Karpas-422 (cell line): ENCODE measurements at places on chromosomes 2 and 18. TPM values are rescaled to one million over a fixed set of nuclear protein-coding genes. Genes with fewer than 3 reads are reported as not detected.

Gene KLHL41
- 0.07 TPM in 1 of 2 replicates, not detected in the other for total RNA-seq

- no peaks in the 10 kb centered on the region for H3K4me1 ChIP-seq
- no peaks in the 10 kb centered on the region; the same call in 1 of the 2 replicates for H3K27me3 ChIP-seq
- H3K36me3 ChIP-seq: no peaks in the 10 kb centered on the region
Observed at GRCh38 chr2:153072813-153073212, 354.4 kb downstream of the ARL6IP6 start.

Gene AQP12B
- total RNA-seq: not detected in 2 replicates

Gene HOXD10
- not detected in 2 replicates for total RNA-seq

DNA sequence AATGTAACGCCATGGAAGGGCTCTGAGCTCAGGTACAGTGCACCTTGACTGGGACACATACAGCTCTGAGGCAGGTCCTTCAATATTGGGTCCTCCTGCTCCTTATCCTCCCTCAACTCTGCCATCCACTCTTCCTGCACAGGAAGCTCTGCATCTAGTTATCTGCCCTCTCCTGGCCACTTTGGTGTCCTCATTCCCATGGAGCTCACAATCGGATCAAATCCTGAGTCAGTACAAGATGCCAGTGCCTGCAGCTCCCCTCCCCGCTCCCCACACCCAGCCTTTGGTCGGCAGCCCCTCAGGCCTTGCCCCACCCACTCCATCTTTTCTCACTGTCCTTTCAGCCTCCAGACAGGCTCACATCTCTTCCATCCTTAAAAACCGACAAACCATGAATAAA is 58.0 kb downstream of the LRRFIP1 start:
- no peak for DNase-seq
- H3K36me3 ChIP-seq: no peaks in the 10 kb centered on the region
- H3K27me3 ChIP-seq: no peaks in the 10 kb centered on the region

DNA sequence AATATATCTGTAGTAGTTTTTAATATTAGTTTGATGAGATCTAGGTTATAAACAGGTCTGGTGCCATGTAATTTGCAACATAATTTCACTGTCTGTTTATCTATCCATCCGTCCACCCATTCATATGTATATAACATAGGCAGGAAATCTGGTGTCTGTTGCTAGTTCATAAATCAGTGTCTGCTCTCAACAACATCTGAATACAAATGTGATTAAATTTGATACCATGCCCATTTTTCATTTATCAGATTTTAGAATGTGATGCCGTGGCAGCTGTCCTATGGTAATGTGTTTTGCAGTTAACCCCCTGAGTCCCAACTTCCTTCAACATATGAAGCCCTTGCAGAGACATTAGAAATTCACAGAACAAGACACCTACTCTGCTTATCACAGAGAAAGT is 228.4 kb downstream of the CMPK2 start:
- no peaks in the 10 kb centered on the region for H3K4me1 ChIP-seq
- H3K4me3 ChIP-seq: no peak overlapping the region
- H3K36me3 ChIP-seq: no peaks in the 10 kb centered on the region
- H3K27me3 ChIP-seq: no peaks in the 10 kb centered on the region
- DNase-seq: no peak

DNA sequence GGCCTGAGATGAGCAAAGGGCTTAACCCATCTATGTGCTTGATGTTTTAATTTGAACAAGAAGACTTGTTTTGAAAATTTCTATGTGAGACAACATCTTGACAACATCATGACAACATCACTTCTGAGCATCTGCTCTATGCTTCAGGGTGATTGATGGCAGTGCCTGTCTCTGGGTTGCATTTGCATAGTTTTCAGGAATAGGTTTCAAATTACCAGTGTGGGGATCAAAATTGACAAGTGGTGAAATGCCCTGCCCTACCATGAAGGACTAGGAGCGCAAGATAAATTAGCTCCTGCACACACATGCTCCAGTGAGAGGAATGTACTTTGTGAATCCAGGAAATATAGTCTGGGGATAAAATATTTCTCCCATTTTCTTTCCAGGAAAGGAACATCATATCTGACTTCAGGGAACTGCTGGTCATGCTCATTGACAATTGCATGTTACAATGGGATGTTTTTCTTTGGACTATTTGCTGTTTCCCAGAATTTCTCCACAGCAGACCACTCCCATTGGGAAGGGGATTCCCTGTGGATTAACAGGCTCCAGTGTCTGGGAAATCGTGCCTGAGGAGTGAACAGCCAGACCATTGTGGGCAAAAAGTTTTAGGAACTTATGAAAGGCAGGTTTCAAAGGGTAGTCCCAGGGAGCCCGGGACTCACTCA is 45.3 kb upstream of the IL1R2 start:
- peak; percentile 41 for DNase-seq
- H3K4me3 ChIP-seq: no peak overlapping the region
- H3K4me1 ChIP-seq: no peaks in the 10 kb centered on the region; the same call in 1 of the 2 replicates
- H3K36me3 ChIP-seq: no peaks in the 10 kb centered on the region

Gene MYO7B
- 0.94 and 3.0 TPM in 2 replicates for total RNA-seq

DNA sequence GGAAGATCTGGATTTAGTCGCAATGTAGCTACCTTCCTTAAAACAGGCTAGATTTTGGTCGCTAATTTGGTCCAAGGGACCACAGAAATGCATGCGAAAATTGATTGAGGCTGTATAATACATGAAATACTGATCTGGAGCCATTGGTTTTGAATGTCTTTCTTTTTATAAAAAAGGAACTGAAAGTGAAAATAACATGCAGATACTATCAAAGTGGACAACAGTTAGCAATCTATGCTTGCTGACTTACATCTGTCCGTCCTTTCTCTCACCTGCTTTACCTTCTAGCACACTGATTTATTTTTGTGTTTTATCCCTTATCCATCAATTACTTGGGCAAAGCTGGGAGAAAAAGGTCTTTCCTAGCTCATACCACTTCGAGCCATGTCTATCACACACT is 1459.8 kb upstream of the ACVR2A start:
- no peaks in the 10 kb centered on the region for H3K27me3 ChIP-seq
- H3K4me1 ChIP-seq: no peaks in the 10 kb centered on the region

DNA sequence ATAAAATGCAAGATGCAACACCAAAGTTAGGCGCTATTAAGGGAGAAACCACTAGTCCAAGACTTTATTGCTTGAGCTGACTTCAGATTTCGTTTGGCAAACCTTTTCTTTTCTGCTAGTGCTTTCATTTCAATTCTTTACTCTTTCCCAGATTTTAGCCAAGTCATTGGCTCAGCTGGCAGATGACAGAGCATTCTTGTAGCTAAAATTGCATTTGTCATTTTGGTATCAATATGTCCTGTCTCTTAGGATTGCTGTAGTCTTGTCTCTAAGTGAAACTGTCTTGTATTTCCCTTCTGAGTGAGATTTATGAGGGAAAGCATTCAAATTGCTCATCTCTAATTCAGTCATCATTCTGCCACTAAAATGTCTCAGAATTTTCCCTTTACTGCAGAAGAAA is 335.1 kb downstream of the METTL4 start:
- no peak for DNase-seq
- H3K27ac ChIP-seq: no peak overlapping the region
- H3K4me1 ChIP-seq: no peaks in the 10 kb centered on the region
- no peaks in the 10 kb centered on the region for H3K36me3 ChIP-seq

DNA sequence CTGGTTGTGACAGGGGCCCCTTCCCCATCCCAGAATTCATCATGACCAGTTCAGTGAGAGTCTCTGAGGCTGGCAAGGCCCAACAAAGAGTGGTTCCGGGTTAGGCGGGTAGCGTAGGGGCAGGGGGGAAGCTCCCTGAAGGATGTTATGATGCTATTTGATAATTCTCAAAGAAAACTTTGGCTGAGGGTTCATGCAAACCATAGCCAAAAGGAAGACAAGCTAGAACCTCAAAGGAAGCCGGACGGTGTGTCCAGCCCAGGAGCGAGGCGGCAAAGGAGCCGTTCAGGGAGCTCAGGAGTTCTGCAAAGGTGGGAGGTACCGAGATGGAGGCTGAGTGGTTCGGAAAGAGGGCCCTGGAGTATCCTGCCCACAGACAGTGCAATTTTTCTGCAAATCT is 226.8 kb upstream of the RAB6C start:
- H3K27ac ChIP-seq: no peak overlapping the region
- no peak overlapping the region for H3K4me3 ChIP-seq
- H3K36me3 ChIP-seq: no peaks in the 10 kb centered on the region
- no peak for DNase-seq

DNA sequence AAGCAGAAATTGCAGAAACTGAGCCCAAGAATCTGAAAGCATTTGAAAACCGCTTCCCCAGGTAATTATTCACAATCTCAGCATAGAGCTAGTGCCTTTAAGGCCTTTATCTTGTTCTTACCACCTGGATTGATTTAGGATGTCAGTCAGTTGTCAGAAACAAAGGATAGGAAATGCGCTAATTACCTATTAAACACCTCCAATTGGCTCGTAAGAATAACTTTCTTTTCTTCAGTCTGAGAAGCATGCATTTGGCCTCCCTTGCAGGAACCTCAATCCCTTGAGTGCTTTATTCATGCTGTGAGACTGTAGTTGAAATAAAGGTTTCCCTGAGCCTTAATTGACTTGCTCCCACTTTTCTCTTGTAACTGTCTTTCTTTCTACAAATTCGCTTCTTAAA is 400.3 kb upstream of the LRATD1 start:
- H3K4me1 ChIP-seq: no peaks in the 10 kb centered on the region
- H3K4me3 ChIP-seq: no peak overlapping the region
- H3K36me3 ChIP-seq: no peaks in the 10 kb centered on the region

- H3K4me1 ChIP-seq: no peaks in the 10 kb centered on the region
- no peaks in the 10 kb centered on the region for H3K27me3 ChIP-seq
- no peaks in the 10 kb centered on the region for H3K36me3 ChIP-seq
- H3K4me3 ChIP-seq: no peak overlapping the region
Observed at GRCh38 chr2:26169226-26169625, 3.7 kb upstream of the GAREM2 start.

- H3K27ac ChIP-seq: 0 out of 2 replicates have a peak overlapping the region, but pooled peaks have one; percentile 8
- 0 out of 2 replicates have a peak, but pooled peaks cover 5% of the 10 kb centered on the region for H3K36me3 ChIP-seq
- H3K4me3 ChIP-seq: no peak overlapping the region
- H3K4me1 ChIP-seq: peaks cover 44% of the 10 kb centered on the region
Observed at GRCh38 chr2:195666113-195666712, 9.2 kb downstream of the SLC39A10 start.

DNA sequence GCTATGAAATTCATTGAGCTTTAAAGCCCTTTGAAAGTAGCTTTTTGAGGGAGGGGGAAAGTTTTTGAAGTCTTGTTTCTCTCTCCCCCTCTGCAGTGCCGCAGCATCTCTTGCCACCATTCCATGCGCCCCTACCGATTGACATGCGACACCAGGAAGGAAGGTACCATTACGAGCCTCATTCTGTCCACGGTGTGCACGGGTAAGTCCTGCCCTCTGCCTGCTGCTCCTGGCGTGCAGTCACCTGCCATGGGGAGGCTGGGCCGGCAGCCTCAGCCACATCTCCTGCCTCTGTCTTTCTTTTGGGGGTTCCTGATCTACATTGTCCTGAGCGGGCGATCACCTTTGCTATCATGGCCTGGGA is 191.6 kb downstream of the GLI2 start:
- H3K4me3 ChIP-seq: no peak overlapping the region
- H3K27me3 ChIP-seq: no peaks in the 10 kb centered on the region
- no peaks in the 10 kb centered on the region for H3K36me3 ChIP-seq

DNA sequence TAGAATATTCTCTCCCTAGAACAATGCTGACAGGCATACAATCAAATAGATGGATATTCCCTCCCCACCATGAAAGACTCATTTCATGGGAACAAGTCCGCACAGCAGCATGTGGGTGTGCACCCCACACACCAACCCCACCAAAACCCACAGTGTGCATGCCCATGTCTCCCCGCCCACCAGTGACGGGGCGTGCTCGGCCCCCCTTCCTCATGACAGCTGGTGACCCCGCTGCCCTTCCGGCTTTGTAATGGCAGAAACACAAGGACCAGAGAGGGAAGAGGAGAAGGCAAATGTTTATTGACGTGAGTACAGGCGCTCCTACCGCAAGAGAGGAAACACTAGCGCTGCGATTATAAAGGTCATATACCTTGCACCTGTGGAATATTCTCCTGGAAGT is 30.8 kb upstream of the ODC1 start:
- H3K27ac ChIP-seq: no peak overlapping the region
- no peak for DNase-seq
- no peak overlapping the region for H3K4me3 ChIP-seq
- H3K4me1 ChIP-seq: no peaks in the 10 kb centered on the region; the same call in 1 of the 2 replicates
- no peaks in the 10 kb centered on the region for H3K36me3 ChIP-seq

Gene CDK15
- not detected in 2 replicates for total RNA-seq
